ENCODE measurements at places on chromosomes 16 and 17. TPM values are rescaled to one million over a fixed set of nuclear protein-coding genes. Genes with fewer than 3 reads are reported as not detected.

LLGL2 gene
- 0.24 TPM for polyA plus RNA-seq

- no peak for DNase-seq
Measured at GRCh38 chr17:6551869-6552531, 4.4 kb downstream of the PITPNM3 start.

- DNase-seq = no peak
Measured at GRCh38 chr16:25258861-25259179, 1.2 kb upstream of the ZKSCAN2 start.

CLEC3A gene
- not detected for polyA plus RNA-seq

All from AG04450 (cell line).